Cortex of kidney (tissue), 1 donor: ENCODE measurements at places on chromosomes 4 and X.

DNA sequence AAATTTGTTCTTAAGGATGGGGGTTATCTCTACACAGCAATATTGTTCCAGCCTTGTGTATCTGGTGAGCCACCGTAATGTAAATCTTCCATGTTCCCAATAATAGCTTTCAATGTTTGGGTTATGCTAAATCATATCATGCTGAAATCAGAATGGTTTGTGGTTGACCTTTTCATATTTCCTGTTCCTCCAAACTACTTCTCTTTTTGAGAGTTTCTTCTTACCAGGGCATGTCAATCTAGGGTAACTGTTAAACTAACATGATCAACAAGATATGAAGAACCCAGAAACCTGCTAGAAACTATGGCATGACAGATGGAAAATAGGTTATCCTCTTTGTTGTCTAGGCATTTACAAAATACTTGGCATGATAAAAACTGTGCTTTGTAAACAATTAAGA is 22.0 kb downstream of the TNMD start:
- DNase-seq, result no peak

GRCh38 chr4:47882228-47882627 is 32.2 kb downstream of the NFXL1 start:
- no peak for DNase-seq

DNA sequence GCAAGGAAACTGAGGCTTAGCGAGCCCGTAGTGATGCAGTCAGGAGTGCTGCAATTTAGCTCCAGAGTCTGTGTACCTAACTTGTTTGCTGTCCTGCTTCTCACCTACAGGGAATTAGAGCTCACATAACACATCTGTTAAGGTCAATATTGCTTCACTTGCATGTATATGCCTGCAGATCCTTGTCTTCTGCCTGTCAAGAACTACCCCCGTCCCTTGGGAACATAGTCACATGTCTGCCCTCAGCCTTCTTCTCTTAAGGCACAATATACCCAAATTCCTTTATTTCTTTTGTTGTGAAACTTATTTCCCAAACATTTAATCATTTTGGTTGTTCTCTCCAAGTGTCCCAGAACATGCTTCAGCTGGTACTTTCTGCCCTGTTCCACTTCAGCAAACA is 103.3 kb upstream of the LEF1 start:
- DNase-seq, result no peak

DNA sequence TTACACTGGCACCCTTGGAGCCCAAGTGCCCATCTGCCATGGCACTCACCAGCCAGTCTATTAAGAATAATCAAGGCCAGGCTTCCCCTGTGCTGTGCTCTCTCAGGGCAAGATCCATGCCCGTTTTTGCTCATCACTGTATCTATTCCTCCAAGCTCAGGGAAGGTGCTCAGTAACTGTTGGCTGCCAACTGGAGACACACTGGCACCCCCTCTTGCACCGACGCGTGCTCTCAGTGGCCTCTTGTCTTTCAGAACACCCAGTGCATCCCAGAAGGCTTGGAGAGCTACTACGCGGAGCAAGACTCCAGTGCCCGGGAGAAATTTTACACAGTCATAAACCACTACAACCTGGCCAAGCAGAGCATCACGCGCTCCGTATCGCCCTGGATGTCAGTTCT is 30.1 kb downstream of the NSG1 start:
- no peak for DNase-seq

DNA sequence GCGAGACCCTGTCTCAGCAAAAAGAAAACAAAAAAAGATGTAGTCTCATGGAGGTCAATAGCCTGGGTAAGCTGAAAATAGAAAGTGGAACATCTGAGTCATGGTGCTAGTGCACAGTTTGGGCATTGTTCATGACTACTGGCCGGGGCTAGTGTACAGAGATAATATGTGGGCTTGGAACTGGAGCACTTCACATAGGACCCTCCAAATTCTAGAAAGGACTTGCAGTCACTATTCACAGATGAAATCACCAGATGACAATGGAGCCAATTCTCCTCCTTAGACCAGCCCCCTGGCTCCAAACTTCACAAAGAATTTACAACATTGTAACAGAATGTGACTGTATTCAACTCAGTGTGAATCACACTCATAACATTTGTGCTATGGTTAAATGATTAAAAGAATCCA is 367.8 kb upstream of the SLC7A11 start:
- DNase-seq, result no peak

DNA sequence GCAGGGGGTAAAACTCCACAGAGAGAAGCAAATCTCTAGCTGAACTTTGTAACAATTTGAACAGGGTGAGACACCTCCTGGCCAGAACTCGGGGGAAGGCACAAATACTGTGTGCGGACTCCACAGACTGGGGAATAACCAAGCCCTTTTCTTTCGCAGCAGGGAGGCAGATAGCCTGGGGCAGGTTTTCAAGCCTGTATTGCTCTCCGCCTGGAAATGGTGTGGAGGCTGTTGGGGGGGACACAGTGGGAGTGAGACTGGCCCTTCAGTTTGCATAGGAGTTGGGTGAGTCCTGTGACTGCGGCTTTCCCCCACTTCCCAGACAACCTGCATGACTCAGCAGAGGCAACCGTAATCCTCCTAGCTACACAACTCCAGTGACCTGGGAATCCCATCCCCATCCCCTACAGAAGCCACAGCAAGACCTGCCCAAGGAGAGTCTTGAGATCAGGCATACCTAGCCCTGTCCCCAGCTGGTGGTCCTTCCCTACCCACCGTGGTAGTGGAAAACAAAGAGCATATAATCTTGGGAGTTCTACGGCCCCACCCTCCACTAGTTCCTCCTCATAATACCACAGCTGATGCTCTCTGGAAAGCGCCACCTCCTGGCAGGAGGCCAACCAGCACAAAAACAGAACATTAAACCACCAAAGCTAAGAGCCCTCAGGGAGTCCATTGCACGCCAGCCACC is 12.9 kb upstream of the SMPX start:
- no peak for DNase-seq

- DNase-seq, result no peak
Measured at GRCh38 chrX:71659342-71659741, 8.0 kb upstream of the LOC101059915 start.

GRCh38 chr4:182928061-182928460 is 10.9 kb upstream of the DCTD start:
- DNase-seq, result no peak

DNA sequence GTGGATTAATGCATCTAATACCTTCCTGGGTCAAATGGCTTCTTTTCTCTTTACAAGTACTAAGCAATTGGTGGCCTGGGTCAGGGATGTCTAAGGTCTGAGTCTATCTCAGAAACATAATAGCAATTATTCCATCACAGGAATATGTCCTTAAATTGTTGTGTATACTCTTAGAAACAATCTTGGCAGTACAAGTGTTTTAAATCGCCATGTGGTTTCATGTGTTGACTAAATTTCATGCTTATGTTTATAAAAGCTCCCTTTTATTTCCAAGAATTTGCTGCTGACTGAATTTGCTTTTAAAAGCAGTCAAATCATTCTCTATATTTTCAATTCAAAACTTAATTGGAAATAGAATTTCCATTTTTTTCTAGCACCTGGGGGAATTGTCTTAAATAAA is 125.3 kb upstream of the PACRGL start:
- DNase-seq, result no peak

DNA sequence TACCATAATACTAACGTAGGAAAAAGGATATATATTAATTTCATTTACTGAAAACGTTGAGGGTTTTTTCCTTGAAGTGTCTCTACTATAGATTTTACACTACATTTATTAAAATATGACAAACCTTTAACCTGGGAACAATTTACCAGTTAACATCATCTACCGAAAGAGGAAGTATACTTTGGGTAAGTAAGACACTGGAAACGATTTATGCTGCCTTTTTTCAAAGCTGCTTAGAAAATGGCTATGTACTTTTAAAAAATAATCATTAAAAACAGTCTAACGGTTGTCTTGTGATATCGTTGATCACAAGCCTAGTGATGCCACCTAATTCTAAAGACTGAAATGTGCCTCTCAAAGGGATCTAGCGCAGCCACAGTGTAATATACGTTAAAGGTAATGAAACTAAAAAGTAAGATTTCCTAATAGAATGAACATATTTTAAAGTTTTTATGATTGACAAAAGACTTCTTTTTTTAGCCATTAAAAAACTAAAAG is 50.4 kb downstream of the STX18 start:
- DNase-seq, result no peak

DNA sequence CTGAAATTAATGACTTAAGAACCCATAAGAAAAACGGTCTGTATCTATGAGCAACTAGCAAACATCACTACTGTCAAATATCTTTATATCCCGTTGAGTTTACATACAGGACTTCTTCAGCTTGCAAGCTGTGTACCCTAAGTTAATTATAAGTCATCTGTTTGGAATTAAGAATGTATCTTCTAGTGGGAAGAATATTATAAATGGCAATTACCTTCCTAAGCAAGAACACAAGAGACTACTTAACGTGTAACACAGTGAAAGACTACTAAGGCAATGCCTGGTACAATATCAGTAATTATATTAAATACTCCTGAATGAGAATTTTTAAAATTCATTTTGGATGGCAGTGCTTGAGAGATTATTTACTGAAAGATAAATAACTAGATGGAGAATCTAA is 58.5 kb downstream of the ADGRA3 start:
- DNase-seq, result no peak

- DNase-seq, result no peak
Measured at GRCh38 chrX:40531056-40531826, 49.5 kb upstream of the ATP6AP2 start.

DNA sequence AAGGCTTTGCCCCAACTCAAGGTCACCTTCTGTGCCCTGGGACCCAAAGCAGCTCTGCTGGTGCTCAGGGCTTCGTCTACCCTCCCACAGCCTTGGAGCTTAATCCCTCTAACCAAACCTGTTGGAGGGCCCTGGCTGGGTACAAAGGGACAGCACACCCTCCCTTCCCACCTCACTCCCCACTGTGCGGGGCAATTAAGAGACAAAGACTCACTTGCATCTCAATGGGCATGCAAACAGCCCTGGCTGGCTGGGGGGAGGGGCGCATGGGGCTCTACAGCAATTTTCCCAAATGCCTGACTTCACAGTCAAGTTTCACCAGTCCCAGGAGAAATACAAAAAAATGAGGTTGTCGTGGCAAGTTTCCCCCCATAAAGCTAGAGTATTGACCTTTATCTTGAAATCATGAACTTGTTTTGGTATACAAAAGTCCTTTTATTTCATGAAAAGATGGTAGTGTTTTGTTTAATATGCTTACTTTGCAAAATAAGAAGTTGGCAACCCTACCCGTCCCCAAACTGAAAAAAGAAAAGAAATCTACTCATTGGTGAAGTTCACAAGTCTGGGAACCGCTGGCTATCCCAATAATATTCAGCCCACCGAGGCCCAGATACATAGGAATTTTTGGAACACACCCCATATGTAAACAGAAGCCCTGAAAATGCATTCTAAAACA is 4.1 kb upstream of the CD99L2 start:
- no peak for DNase-seq
